ENCODE measurements at places on chromosomes 4 and X.

- no peak for DNase-seq
Measured at GRCh38 chr4:127410201-127410600, 222.6 kb upstream of the INTU start.

DNA sequence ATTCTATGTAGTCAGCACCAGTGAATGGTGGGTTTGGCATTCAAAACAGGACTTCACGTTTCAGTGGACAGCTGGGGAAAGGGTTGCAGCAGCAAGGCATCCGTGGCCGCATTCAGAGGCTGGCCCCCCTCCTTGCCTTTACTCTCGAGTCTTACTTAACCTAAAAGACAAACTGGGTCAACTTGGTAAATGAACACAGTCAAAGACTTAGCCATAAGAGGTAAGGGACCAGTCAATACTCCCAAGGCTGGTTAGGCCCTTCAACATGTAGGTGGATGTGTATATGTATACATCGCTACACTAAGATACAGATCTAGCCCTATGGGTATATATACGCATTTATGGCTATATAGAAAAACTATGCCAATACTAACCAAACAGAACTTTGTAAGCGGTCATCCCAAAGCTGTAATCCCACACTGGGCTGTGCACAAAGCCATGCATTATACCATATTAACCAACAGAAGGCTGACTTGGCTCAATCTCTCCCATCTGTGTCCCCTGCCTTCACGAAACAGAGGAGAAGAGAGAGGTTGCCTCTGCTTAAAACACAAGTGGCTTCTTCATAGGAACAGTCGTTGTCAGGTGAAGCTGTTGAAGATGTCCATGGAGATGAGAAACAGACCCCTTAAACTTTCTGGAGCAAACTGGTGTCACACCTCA is 61.9 kb downstream of the TSC22D3 start:
- DNase-seq, result no peak

DNA sequence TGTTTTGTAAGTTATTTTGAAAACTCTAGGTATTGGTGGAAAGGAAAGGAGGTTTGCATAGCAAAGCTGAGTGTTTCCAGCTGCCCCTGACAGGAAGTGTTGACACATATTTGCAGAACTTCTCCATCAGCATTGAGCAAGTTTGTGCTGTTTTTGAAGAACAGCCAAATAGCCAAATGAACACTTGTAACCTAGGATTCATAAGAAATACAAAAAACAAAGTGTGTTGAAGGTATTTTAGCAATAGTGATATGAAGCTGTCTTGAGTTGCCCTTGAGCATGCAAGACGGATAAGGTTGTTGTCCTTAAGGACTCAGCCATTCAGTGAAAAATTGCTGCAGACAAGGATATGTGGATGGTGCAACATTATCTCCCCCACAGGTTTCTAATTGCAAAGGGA is 68.3 kb upstream of the PGM2 start:
- DNase-seq, result no peak

GRCh38 chr4:107615809-107616208 is 104.2 kb downstream of the PAPSS1 start:
- DNase-seq, result no peak

GRCh38 chr4:23993373-23993772 is 103.5 kb upstream of the PPARGC1A start:
- no peak for DNase-seq

DNA sequence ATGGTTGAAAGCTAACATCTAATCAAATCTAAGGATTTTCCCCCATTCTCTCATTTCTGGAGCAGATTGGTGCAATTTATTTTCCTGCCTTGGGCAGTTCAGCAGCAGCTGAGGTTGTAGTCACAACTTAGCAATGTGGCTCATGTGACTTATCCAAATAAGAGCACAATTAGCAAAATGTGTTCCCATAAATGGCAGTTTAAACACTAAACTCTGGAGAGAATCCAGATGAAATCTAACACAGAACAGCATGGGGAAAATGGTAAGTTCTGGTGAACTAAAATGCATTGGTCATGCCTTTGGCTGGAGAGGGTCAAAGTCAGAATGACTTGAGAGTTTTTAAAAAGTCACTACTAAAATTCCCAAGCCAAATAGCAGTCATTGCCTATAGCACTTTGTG is 422.6 kb upstream of the DIPK2B start:
- no peak for DNase-seq

DNA sequence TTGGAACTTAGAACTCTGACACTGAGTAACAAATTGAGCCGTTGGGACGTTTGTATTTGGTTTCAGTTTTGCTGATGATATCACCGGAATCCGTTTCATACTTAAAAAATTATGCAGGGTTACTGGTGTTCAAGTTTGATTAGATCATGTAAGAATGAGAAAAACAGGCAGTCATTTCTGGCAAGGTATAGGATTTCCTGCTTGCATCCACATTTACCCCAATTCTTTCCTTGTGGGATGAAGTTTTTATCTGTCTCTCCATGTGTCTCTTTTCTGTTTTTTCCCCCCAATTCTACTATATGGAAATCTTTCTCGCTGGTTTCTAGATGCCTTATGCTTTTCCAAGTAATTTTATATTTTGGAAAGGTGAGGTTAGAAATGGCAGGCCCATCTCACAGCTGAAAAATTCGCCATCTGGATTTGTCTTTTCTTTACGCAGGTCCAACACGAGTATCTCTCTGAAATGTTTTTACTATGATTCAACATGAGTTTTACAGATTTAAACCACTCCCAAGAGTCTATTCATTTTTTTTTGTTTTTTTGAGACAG is 197.9 kb downstream of the SHOX start:
- no peak for DNase-seq

DNA sequence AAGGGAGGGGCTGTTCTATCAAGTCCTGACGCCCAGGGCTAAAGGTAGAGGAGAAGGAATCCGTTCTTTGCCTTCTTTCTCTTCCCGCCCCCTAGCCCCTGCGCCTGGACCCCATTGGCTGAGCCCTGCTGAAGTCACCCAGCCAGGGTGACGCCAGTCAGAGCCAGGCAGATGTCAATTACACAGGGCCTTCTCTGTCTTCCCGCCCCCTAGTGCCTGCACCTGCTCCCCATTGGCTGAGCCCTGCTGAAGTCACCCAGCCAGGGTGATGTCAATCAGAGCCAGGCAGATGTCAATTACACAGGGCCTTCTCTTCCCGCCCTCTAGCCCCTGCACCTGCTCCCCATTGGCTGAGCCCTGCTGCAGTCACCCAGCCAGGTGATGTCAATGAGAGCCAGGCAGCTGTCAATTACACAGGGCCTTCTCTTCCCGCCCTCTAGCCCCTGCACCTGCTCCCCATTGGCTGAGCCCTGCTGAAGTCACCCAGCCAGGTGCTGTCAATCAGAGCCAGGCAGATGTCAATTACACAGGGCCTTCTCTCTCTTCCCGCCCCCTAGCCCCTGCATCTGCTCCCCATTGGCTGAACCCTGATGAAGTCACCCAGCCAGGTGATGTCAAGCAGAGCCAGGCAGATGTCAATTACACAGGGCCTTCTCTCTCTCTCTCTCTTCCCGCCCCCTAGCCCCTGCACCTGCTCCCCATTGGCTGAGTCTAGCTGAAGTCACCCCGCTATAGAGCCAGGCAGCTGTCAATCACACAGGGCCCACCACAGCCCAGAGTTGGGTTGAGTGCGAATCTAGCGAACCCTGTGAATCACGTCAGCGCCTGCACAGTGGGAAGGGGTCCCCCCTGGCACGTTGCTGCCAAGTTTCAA is 46.4 kb downstream of the ASMT start:
- peak; percentile 68 for DNase-seq

- DNase-seq, result peak; percentile 24
Measured at GRCh38 chrX:153319295-153320046, 2.1 kb downstream of the PNMA6F start.

GRCh38 chr4:54961357-54961975 is 163.9 kb downstream of the KDR start:
- peak; percentile 17 for DNase-seq
